Neural crest cell (in vitro differentiated cells): ENCODE measurements at places on chromosomes 5 and 9.

- DNase-seq = no peak
Observed at GRCh38 chr9:35102465-35102768, 514 bp downstream of the STOML2 start.

DNA sequence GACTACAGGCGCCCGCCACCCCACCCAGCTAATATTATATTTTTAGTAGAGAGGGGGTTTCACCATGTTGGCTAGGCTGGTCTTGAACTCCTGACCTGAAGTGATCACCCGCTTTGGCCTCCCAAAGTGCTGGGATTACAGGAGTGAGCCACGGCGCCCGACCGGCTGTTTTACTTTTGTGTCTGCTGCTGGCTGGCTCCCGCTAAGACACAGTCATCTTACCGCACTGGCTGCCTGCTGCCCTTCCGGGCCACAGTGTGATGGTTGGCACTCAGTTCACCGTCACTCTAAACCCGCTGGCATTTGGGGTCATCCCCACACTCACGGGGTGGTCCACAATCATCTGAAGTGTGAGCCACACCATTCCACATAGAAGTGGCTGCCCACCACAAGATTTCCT is 93.7 kb downstream of the WDR41 start:
- no peak for DNase-seq

DNA sequence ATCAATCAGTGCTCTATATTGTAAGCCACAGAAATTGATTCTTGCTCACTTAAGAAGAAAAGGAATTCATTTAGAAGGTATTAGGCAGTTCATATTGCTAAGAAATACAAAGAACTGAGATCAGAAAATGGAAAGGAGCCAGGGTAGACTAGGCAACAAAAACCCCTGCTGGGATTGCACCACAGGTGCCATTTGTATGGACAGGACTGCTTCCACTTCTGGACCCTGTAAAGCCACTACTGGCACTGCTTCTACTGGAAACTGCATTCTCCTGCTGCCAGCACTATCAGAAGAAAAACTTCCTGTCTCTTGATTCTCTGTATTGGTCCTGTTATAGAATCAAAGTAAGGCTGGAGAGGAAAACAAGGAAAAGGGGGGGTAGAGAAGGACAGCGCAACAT is 45.9 kb downstream of the CERT1 start:
- DNase-seq = no peak

DNA sequence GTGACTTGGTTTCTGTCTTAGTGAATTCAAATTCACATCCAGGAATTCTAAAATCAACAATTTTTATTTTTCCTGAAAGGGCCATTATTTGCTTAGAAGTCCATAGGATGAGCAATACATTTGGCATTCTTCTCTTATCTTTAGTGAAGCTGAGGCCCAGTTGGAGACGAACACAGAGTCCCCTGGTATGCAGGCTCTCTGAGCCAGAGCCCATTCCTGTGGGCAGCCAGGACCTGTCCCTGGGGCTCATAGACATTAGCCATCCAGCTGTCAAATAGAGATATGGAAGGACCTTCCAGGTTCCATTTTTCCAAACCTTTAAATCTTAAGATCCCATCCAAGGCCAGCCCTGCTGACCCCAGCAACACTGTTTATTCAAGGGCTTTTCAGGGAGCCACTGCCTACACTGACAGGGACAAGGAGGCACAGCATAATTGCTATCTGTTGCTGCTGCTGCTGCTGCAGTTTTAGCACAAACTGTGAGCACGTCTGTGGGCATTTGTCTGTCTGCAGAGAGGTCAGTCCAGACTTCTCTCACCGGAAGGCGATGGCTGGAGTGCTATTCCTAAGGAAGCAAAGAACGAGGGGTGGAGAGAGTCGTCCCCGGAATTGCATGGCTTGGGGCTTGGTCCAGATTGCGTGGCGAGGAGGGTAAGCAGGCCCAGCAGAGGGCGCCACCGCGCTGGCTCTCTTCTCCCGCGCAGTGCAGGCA is 639.0 kb downstream of the CCDC171 start:
- DNase-seq = peak; percentile 86

- DNase-seq = no peak
Observed at GRCh38 chr5:72313141-72313540, 6.9 kb downstream of the MRPS27 start.

DNA sequence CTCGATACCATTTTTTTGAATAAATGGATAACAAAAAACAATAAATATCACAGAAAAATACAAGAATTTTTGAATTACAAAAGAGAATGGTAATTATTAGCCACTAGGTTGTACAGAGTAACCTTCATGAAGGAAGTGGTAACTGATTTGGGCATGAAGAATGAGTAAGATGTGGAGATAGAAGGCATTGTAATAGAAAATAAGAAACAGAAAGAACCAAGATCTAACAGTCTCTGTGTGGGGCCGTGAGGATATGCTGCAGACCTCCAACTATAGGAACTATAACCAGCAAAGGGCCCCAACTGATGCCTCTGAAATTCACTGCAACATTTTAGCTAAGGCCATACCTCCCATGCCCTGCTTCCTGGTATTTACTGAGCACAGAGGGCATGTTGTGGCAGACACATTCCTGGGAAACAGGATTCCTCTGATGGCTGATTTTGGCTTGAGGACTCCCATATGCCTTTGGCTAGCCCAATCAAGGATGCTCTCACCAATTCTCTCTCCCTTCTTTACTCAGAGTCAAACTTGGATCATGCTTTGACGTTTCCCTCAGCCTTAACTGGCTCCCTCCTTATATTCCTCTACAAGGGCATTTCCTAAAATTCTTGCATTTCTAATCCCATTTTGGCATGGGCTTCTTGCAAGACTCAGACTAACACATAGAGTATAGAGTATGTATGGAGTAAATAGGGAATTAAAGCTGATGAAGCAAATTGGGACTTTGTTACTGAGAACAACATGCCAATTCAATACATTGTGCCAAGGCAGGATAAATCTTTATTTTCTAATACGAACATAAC is 208.9 kb downstream of the PDE4D start:
- DNase-seq = no peak

- DNase-seq = no peak
Observed at GRCh38 chr9:106799152-106799551, 63.8 kb upstream of the ZNF462 start.
